IPS-NIHi11 (cell line): ENCODE measurements at places on chromosomes 5 and 9.

- DNase-seq = no peak
These were observed 31.7 kb upstream of the MINAR2 start for GRCh38 chr5:129716235-129716634.

GRCh38 chr5:68336200-68336599 lies 120.6 kb downstream of the PIK3R1 start:
- no peak for DNase-seq

DNA sequence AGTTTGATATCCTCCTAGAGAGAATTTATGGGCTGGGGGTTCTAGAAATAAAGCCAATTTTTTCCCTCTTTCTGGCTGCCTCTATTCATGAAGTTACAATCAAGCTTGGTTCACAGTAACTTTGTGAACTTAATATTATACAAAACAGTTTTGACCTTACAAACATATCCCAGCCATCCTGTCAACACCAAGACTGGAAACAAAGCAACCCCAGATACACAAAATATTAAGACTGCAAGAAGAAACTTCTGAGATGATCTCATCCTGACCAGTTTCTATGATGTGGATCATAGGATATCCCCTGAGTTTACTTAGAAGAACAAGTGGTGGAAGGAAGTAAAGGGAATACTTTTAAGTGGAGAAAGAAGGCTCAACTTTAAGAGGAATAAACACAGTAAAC lies 28.3 kb upstream of the CER1 start:
- no peak for DNase-seq

DNA sequence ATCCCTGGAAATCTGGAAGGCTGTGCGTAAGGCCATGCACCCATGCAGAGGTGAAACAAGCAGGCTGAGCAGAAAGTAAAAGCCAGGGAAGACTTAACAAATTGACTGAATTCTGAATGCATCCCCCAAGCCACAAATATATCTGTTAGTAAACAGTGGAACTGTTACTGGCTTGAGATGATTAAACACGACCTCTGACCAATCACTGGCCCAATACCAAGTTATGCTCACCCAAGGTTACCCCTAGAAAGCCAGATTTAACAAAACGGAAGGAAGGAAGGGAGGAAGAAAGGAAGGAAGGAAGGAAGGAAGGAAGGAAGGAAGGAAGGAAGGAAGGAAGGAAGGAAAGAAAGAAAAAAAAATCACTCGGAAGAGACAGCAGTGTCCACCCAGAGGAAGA lies 215.8 kb upstream of the CCNG1 start:
- DNase-seq = no peak

DNA sequence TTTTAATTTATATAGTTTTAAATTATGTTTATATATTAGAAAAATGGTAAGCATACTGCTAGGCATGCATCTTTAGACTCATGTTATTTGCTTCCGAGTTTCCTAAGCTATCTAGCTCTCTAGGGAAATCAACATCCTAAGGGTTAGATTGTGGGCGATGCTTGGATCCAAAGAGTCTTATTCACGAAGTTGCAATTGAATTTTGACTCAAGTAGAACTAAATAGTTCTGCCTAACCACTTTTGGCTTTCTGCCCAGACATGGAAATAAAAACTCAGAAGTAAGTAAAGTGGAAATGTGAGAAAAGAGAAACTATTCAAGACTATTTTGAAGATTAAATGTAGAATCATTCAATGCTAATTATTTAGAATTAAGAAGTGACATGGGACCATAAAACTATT lies 440.4 kb downstream of the CDH18 start:
- no peak for DNase-seq

- DNase-seq = peak; percentile 86
These were observed 32.0 kb upstream of the TTLL11 start for GRCh38 chr9:122125158-122125508.

DNA sequence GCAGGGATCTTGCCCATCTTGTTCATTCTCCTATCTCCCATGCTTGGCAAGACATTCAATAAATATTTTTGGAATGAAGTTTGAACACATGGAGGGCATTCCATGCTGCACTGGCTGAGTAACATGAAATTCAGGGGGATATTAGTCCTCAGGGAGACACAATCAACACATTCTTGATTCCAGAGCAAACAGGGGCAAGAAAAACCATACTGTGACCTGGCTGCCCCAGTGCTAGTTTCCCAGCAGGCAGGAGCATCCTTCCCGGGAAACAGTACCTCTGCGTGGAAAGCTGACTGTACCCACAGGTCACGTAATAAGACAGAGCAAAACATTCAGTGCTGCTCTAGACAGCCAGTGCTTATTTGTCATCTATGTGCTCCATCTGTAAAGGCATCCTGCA lies 66.3 kb upstream of the SPOCK1 start:
- no peak for DNase-seq

DNA sequence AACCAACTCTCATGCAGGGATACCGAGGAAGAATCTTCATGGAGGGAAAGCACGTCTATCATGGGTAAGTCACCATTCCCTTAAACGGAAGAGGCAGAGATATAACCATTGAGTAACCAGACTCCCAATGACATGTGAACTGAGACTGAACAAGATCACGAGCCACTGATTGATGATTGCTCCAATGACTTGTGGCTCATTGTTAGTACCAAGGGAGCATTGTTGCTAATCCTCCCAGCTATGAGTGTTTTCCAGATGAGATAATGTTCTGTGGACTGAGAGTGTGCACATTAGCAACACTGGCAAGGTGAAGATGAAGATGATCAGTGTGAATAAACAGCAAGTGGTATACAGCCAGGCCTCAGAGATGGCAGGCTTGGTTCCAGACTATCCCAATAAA lies 219.2 kb upstream of the MAP3K1 start:
- no peak for DNase-seq

- DNase-seq = peak; percentile 81
These were observed 77.1 kb downstream of the SUSD1 start for GRCh38 chr9:112097712-112098688.

DNA sequence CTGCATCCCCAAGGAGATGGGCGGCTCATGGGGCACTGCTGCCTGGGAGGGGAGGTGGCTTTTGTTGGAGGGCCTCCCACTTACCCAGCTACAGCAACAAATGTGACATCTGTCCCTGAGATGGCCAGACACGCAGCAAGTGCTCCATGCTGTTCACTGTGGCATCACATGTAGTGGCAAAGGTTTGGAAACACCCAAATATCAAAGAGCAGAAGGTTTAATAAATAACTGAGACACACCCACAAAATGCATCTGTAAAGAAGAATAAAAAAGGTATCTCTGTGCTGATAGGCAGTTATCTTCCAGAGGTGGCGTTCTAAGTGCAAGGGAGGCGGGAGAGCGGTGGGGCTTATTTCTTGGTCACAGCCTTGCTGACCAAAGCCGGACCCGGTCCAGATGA lies 23.3 kb upstream of the CLPTM1L start:
- DNase-seq = no peak

DNA sequence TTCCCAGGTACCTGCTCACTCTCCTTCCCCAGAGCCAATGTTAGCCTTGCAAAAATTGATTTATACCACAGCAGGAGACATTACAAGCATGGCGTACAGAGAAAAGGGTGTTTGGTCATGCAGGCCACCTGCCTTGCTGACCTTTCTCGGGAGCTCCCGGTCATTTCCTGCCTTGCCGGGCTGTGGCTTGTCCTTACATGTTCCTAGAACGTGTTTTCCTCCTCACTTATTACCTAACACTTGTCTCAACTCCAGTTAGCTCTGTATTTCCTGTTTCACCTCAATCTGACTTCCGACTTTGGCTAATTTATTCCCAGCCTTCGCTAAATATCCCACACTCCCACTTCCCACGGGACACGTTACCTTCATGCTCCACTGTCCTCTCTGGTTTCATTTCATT lies 282.5 kb downstream of the ICE1 start:
- no peak for DNase-seq

DNA sequence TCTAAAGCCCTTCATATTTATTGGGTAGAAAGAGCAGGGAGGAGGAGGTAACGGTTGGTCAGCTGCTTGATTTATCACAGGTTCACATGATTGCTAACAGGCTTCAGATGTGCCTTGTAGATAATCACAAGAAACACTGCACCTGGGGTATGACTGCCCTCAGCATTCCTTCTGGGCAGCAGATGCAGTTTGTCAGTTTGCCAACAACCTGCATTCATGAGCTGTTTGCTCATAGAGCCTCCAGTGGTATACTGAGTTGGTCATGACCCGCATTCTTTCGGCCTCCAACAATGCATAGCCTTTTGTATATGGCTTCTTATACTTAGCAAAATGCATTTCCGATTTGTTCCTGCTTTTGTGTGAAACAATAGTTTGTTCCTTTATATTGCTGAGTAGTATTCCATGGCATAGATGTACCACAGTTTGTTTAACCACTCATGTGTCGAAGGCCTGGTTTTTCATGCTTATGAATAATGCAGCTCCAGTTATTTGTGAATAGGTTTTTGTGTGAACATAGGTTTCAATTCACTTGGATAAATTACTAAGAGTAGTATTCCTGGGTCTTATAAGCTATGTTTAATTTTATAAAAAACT lies 83.6 kb downstream of the ARHGEF28 start:
- no peak for DNase-seq

DNA sequence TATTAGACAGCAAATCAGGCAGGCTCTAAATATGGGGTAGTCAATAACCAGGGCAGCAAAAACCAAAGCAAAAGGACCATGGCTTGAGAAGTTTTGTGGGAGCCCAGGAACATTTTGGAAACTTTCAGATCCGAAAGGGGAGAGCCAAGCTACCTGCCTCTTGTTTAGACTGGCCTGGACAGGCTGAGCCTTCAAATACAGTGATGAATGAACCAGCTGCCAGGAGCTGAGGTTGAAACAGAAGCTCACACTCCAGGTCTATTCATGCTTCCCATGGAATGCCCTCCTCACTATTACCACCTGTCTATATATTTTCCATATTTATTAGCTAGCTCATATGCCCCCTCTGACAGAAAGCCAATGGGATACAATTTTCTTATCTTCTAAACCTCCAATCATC lies 150.8 kb upstream of the SLC44A1 start:
- no peak for DNase-seq

DNA sequence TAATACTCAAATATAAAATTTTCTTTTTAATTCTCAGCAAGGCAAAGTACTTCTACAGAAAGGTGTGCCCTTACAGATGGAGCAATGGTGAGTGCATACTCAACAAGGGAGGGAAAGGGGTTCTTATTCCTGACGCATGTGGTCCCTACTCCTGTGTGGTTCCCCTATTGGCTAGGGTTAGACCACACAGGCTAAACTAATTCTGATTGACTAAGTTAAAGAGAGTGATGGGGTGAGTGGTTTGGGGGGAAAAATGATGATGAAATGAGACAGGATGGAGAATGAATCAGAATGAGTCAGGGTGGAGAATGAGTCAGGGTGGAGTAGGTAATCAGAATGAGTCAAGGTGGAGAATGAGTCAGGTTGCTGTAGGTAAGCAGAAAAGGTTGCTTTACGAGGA lies 22.9 kb upstream of the HMGCS1 start:
- DNase-seq = no peak

DNA sequence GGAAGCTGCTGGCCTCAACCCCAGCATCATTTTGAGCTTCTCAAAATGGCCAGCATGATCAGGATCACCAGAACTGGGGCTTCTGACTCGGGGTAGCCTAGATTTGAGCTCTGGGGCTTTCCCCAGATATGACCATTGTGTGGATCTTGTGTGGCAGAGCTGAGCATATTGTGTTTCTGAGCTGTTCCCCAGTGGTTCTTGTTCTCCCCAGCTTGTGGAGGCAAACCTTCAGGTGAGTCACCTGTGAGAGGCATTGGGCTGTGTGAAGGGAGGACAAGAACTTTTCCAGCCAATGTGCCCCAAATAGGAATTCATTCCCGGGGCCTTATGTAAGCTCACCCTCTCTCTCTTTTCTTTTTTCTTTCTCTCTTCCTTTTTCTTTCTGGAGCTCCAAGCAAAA lies 80.7 kb upstream of the PITX1 start:
- DNase-seq = no peak

DNA sequence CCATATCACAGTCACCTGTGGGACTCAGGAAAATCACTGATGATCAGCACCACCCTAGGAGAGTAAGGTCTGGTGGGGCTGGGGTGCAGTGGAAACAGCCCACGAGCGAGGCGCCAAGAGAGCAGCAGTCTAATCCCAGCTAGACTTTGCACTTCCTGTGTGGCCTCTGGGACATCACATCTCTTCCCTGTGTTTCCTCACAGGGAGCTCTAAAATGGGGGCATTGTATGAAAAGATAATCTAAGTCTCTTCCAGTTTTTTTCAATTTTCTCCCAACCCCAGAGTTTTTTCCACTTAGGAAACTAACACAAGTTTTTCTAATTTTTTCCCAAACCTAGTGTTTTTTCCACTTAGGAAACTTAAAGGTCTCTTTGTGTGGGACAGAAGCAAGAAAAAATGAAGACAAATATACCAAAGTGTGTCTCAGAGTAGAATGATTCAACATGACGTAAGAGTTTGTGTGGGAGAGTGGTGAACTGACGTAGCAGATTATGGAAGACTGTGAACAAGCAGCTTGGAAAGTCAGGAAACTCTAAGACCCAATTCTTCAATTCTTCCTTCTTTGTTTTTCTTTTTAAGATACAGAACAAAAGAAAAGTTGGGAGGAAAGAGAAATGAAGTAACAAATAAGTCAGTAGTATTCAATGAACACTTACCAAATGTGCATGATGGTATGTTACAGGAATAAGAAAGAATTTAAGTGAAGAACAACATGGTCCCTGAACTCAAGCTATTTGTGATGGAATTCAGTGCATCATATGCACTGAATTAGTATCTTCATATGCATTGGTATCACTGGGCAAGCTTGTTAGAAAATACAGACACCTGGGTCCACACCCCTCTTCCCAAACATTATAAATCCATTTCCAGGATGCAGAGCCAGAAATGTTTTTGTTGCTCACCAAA lies 51.3 kb downstream of the LHFPL2 start:
- no peak for DNase-seq

DNA sequence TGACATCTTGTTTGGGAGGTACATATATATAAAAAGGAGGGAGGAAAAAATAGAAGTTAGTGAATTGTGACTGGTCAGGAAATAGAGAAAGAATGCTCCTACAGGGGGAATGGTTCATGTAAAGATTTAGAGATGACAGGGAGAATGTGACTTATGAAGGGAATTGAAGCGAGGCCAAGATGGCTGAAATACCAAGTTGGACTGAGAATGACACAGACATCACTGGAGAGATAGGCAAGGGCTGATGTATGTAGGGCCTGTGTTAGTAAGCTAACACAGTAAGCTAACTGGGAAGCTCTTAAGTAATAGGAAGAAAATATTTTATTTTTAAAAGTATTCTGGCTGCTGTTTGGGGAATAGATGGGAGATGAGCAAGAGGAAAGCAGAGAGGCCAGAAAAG lies 286.3 kb downstream of the NNT start:
- no peak for DNase-seq

- no peak for DNase-seq
These were observed 34.8 kb upstream of the SPOCK1 start for GRCh38 chr5:137533963-137534362.

DNA sequence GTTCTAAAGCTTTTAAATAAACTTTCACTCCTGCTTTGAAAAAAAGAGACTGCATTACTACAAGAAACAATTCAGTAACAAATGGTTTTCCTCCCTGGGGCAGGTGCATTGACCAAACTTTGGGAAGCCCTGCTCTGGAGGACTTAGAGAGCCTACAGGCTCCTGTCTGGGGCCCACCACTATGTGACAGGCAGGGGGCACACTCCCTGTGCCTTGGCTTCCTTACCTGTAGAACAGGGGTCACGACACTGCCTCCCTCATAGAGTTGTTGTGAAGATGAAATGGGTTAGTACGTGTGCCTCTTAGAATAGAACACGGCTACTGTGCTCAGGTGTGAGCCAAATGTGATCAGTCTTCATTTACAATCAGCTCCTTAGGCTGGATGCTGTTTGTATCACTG lies 130.1 kb downstream of the GPBP1 start:
- DNase-seq = peak; percentile 30

GRCh38 chr9:37371565-37372464 lies 50.7 kb upstream of the GRHPR start:
- DNase-seq = no peak

- peak; percentile 88 for DNase-seq
These were observed at the start of gene LHFPL2 for GRCh38 chr5:78648359-78649210. Gene LHFPL2 (minus strand): TSS chr5:78648772. CDS start chr5:78510213, 138,559 bp downstream.
